Activated CD8-positive, alpha-beta memory T cell treated with anti-CD3 and anti-CD28 coated beads for 1 hour (primary cell): ENCODE measurements at places on chromosomes 1 and 21.

DNA sequence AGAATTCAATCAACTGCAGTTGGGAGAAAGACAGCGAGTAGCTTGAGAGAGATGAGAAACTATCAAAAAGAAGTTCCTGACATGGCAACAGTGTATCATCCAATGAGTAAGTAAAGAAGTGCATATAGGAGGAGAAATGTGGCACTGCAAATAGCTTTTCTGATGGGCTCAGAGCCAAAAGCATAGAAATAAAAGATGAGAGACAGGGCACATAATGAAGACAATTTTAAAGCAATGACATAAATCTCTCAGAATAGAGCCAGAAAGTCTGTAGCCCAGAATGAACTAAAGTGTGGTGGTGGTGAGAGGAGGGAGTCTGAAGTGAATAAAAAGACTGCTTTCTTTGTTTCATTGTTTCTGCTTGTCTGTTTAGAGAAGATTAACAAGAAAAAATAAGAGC, 34.3 kb downstream of the TNFSF18 start:
- DNase-seq = no peak

- DNase-seq = no peak
Observed at GRCh38 chr1:17919525-17920439, 164.6 kb downstream of the ACTL8 start.

DNA sequence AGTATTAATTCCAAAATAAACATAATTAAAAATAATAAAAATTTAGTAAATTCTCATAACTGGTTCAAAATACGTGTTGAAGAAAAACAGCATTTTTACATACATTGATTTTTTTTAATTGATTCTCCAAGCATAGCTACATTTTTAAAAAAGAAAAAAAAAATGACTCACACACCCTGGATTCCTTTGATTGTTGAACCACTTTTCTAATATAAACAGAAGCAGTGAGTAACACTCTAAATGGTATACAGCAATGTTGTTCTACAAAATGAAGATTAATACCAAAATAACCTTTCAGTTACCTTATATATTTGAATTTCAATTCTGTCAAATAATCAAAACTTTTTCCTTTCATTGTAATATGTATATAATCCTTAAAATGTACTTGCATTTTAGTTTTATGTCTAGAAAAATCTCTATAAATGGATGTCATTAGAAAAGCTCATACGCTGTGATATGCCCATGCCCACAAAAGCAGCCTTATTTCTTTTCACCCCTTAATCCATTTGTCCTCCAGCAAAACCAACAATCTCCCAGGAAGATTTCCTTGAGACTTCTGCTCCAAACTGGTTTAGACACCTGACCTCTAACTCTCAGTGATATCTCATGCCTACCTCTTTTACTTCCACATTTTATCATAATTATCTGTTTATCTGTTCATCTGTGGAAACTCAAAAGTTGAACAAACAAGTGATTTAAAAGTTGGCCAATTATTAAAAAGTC, 246.4 kb upstream of the NR5A2 start:
- DNase-seq = no peak

GRCh38 chr1:48916130-48917069, 139.7 kb upstream of the BEND5 start:
- DNase-seq = no peak

GRCh38 chr1:162365284-162366020, 11.2 kb downstream of the SPATA46 start:
- DNase-seq = no peak

- no peak for DNase-seq
Observed at GRCh38 chr1:225424562-225425200, 3.2 kb downstream of the LBR start.

DNA sequence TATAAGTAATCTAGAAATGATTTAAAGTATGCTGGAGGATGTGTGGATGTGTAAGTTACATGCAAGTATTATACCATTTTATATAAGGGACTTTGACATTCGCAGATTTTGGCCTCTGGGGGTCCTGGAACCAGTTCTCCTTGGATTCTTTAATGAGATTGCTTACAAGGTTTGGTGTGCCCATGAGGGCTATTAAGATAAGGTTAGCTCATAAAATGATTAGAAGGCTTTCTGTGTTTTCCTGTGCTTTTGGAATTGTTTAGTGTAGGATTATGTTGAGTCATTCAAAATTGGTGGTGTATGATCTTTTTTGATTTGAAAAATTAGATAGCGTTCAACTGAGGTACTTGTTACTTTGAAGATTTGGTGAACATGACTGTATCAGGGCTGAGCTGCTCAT, 5.6 kb downstream of the USP25 start:
- no peak for DNase-seq

DNA sequence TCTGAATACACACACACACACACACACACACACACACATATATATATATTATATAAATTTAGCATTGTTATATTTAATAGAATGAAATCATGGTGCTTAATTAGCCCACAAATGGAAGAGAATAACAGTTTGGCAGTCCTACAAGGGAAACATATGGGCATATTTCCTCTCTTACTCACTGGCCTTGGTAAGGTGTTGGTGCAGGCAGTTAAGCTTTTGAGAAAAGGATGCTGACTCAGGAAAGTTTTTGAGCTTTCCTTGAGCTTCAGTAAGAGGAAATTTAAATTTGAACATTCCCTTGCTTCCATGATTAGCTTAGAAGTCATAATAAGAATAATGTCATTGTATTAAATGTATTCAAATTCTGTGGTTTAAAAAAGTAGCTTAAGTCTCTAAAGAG, 37.0 kb upstream of the B3GALT5 start:
- DNase-seq = no peak

GRCh38 chr1:6103111-6103853, 57.6 kb downstream of the KCNAB2 start:
- no peak for DNase-seq

DNA sequence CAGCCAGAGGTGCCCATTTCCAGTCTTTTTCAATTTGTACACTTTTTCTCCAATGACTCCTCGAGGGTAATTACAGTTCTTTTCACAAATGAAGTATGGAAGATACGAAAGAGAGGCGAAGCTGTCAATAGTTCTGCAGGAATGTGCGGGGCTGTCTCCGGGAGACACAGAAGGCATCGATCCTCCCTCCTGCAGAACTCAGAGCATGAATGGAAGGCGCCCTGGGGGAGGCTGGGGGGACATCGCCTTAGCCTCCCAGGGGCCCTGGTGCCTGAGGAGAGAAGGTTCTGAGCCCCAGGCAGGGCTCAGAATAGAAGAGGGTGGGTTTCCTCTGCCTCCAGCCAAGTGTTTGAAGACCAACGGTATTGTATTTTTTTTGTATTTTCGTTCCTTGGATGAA, 49.7 kb upstream of the GRIK3 start:
- no peak for DNase-seq

DNA sequence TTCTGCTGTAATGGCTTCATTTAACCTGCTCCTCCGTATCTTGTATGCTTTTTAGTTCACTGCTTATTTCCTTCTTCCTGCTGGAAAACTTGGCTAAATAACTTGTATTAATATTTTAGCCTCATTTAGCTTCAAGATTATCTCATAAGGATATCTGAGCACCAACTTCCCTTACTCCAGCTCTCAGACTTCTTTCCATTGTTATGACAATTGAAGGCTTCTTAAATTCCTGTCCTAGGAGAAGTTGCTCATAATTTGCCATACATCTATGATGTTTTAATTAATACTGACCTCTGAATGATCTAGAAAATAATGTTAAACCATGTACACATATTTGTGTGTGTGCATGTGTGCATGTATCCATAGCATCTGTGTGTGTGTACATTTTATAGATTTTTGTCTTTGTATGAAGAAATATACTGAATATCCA, 1524.4 kb upstream of the TPTE start:
- no peak for DNase-seq

DNA sequence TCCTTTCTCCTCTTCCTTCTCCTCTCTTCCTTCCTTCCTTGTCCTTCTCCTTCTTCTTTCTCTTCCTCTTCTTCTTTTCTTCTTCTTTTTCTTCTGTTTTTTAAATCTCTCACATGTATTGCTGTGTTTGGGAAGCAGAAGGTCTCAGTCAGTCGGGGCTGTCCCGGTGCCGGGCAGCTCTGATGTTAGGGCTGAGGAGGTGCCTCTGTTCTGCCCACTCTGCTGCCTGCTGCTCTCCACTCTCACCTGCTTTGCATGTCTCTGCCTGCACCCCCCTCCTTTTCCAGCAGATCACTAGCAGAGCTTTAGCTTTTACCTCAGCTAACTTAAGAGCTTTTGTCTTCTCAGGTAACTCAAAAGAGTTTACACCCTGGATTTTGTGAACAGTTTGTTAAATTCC, 276.6 kb downstream of the CHRM3 start:
- DNase-seq = no peak

GRCh38 chr1:10108134-10108663, 75.4 kb downstream of the UBE4B start:
- DNase-seq = no peak

- DNase-seq = no peak
Observed at GRCh38 chr1:24336075-24336474, 16.9 kb downstream of the GRHL3 start.

- DNase-seq = no peak
Observed at GRCh38 chr1:225847610-225848009, 34.6 kb downstream of the TMEM63A start.

DNA sequence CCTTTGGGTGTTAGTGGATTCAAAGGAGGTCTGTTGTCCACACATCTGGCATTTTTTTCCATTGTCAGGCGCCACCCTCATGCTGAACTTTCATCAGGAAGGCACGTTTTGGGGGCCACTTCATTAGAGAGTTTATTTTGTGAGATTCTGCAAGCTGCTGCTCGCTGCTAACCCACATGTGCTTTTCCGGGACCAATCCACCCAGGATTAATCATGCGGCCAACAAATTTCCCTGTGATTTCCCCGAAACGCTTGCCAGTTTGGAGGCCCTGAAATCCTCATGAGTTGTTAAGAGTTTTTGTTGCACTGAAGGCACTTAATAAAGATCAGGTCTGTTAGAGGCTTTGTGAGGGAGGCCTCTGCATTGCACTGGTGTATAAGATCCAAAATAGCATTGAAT, 2.4 kb downstream of the PDPN start:
- no peak for DNase-seq

GRCh38 chr1:75615613-75616435, 4.9 kb upstream of the SLC44A5 start:
- no peak for DNase-seq

DNA sequence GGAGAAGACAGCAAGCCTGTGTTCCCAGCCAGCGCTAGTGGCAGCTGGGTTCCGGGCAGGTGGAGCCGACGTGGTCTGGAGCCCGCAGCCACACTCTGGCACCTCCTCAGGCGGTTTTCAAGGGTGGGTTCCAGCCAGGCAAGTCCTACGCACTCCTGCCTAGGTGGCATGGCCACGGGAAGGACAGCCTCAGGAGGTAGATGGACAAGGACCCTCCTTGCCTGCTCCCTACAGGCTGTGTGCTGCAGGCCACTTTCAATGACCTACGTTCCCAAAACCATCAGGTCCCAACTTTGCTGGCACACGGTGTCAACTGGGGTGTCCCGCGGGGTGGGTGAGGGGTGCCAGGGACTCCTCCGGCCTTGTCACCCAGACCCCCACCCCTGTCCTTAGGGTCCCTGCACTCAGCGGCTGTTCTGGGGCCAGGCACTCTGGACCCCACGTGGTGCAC, 6.7 kb upstream of the PTGER3 start:
- DNase-seq = no peak

- DNase-seq = no peak
Observed at GRCh38 chr21:15487196-15487550, 242.6 kb upstream of the USP25 start.

GRCh38 chr1:107151295-107151694, 10.5 kb downstream of the NTNG1 start:
- no peak for DNase-seq

GRCh38 chr1:65009724-65010420, 43.5 kb upstream of the JAK1 start:
- no peak for DNase-seq

DNA sequence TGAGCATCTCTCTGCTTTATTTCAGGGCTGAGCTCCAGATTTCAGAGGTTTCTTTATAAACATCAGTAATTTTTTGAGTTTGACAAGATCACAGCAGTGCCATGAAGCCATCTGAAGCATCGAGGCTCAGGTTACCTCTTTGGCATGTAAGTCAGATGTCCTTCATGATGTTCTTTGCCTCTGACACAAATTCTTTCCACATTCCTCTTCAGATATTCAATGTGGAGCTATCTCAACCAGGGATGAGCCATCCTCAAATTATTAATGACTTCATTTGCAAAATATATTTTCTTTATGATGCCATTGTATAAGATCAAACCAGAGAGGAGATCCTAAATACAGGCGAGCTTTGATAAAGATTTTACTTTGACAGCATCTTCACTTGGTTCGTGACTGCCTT, 256.7 kb downstream of the COL11A1 start:
- no peak for DNase-seq

- DNase-seq = no peak
Observed at GRCh38 chr1:6730880-6731279, 29.3 kb upstream of the DNAJC11 start.

- no peak for DNase-seq
Observed at GRCh38 chr1:113247782-113248181, 142.5 kb upstream of the MAGI3 start.

- DNase-seq = no peak
Observed at GRCh38 chr1:61659061-61659460, 65.9 kb downstream of the TM2D1 start.

DNA sequence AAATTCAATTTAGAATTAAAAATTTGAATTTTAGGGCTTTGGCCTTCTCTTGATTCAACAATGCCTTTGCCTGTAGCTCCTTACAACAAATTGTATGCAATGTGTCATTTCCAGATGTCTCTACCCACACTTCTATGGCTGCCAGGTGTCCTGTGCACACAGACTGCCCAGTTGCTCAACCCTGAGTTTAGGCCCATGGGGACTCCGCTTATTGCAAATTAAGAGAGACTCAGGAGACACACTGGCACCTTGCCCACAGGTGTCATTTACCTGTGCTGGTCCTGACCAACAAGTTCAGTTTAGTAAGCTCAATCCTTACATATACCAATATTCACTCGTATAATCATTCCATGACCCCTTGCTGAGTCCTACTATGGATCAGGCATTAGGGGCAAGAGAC, 236.1 kb downstream of the OMA1 start:
- no peak for DNase-seq

- no peak for DNase-seq
Observed at GRCh38 chr1:192441492-192441891, 124.7 kb downstream of the RGS21 start.

- DNase-seq = no peak
Observed at GRCh38 chr1:236128646-236129178, 13.6 kb upstream of the GPR137B start.

DNA sequence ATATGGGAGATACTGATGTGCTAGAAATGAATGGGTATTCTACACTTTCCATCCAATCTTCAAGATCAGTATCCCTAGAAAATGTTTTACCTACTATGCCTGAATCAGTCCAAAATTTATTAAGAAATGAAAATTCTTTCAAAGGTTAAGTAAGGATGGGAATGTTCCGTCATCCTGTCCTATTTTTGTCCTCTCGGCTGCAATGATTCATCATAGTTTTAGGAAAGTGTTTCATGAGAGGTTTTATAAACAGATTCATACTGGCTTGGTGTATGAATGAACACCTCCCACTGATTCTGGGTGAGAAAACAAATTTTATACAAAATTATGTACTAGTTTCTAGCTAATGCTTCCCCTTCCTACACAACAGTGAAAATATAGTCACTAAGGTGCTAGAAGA, 504.6 kb upstream of the NR5A2 start:
- DNase-seq = no peak
